ENCODE measurements at places on chromosomes 7 and 10.

GRCh38 chr7:47578579-47579270 lies 3.2 kb downstream of the TNS3 start:
- peak; percentile 75 for DNase-seq

DNA sequence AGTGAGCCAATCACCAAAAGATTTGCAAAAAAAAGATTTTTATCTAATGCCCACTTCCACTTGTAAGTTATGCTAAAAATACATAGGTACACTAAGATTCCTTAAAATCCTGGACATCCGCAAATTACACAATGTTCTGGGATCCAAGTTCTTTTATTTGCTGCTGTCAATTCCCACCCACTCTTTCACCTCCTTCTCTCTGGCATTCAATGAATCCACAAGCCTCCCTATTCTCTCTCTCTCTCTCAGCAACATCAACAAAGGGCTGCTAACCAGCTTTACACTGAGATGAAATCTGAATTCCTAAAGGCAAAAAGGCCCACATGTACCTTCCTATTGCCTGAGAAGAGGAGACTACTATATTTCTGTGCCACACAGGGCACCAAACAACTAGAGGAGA lies 99.9 kb downstream of the ARMH3 start:
- DNase-seq = no peak

DNA sequence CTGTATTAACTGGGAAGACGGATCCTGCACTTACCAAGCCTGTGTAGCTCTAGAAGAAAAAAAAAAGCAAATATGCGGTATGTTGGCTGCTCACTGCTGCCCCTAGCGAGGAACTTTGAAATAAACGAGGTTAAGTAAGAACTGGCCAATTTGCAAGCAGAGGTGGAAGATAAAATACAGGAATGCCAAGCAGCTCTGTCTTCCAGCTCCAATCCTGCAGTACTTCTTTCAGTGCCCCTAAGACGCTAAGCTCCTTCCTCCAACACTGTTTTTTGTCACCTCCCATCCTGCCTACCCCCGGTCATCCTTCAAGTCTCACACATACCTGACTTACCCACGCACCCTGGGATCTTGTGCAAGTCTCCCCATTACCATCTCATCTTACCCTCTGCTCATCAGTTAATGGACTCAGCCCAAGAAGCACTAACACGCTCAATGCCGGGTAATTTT lies 809 bp downstream of the C10orf143 start:
- peak; percentile 78 for DNase-seq

DNA sequence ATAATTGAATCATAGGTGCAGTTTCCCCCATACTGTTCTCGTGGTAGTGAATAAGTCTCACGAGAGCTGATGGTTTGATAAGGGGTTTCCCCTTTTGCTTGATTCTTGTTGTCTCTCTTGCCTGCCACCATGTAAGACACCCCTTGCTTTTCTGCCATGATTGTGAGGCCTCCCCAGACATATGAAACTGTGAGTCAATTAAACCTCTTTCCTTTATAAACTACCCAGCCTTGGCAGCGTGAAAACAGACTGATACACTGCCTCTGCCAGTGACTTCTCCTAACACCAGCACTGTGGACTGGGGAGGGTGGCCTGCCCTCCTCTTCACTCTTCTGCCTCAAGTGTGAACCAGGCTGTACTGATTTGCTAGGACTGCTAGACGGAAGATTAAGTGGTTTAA lies 108.6 kb downstream of the RAB11FIP2 start:
- no peak for DNase-seq

DNA sequence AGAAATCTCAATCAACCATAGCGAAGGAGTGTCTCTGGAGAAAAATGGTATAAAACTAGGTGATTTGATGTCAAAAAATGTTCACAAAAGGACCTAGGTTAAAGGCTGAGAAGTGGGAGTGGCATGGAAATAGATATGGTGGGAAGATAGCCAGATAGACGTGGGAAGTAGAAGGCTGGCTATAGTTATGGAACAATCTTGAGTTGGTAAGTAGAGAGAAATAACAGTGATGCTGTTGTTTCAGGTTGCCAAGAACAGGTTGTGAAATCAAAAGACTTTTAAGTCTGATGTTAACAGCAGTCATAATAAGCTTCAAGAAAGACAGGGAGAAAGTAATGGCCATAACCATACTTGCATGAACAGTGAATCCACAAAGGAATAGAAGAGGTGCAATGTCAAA lies 106.1 kb upstream of the RSU1 start:
- DNase-seq = no peak

DNA sequence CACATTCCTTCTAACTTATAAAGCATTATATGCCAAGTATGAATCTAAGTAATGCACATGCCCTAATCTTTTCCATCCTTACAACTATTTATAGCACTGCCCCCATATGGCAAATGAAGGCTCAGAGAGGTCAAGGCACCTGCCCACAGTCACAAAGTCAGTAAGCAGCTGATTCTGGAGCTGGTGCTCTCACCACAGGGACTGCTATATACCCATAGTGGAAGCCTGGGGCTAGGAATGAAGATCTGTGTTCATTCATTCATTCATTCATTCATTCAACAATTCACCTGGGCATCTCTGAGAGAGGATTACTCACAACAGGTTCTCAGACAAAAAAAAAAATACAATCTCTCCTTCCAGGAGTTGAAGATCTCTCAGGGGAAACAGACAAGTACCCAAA lies 213.4 kb downstream of the KCNMA1 start:
- DNase-seq = no peak

DNA sequence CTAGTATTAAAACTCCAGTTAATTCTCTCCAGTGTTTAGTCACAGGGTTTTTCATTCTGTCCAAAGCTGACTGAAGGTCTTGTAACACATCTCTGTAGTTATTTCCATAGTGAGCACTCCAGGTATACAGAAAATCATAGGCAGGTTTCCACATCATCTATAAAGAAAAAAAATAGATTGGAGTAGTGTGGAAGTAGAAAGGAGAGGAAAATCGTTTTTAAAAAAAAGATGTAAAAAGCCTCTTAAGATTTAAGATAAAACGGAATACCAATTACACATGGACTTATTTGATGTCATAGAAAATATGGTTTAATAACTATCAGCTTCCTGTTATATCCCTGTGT lies 76.2 kb downstream of the MACC1 start:
- DNase-seq = no peak

DNA sequence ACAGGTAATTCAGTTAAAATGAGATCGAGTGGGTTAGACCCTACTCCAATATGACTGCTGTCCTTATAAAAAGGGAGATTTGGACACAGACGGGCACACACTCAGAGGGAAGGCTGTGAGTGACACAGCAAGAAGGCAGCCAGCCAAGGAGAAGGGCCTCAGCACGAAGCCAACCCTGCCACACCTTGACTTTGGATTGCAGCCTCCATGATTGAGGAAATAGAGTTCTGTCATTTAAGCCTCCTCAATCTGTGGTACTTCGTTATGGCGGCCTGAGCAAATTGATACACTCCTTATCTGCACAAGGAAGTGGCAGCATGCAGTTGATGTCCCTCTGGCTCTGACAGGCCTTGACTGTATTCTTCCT lies 43.8 kb downstream of the SH2D4B start:
- no peak for DNase-seq

DNA sequence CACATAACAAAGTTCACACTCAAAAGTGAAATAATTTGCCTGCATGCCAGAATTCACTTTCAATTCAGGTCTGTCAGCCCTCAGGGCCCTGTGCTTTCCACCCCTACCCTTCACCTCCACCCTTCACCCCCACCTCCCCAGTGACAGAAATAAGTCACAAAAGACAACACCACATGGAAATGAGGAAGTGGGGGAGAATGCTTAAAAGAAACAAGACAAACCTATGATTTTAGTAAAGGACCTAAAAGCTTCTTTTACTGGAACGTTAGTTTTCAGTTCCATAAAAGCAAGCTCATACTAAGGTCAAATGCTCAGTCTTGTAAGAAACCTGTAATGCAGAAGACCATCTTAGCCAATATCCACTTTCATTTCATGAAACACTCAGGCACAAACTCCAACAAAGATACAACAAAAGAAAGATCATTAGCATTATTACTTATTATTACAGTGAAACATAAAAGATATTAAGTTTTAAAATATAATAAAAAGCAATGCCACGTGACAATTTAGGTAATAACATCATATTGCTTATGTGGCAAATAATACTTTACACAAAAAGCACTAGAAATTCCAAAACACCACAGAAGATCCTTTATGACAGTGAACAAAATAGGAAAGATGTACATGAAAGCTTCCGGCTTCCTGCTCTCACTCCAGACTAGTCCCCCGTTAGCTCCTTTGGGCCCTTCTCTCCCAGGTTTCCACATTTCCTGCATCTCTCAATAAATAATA lies 112.1 kb downstream of the LMBR1 start:
- DNase-seq = no peak

DNA sequence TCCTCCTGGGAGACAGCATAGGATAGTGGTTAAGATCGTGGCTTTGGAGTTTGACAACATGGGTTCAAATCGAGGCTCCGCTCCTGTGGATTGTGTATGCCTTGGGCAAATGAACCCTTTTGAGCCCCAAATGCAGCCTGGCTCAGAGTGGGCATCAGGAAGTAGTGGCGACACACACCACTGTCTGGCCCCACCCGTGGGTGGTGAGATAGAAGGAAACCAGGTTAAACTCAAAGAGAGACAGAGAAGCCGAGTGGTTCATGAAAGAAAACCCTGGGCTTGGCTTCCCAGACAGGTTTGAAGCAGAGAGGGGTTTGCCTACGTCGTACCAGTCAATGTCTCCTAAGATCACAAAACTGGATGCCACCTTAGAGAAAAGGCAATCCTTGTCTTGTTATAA lies 57.7 kb downstream of the PRTFDC1 start:
- DNase-seq = no peak
